ENCODE measurements at places on chromosomes 6 and 20.

- DNase-seq = no peak
Observed at GRCh38 chr20:42565235-42565995, 624.3 kb downstream of the PTPRT start.

GRCh38 chr6:49646130-49646824 is 9.6 kb upstream of the RHAG start:
- DNase-seq = no peak

DNA sequence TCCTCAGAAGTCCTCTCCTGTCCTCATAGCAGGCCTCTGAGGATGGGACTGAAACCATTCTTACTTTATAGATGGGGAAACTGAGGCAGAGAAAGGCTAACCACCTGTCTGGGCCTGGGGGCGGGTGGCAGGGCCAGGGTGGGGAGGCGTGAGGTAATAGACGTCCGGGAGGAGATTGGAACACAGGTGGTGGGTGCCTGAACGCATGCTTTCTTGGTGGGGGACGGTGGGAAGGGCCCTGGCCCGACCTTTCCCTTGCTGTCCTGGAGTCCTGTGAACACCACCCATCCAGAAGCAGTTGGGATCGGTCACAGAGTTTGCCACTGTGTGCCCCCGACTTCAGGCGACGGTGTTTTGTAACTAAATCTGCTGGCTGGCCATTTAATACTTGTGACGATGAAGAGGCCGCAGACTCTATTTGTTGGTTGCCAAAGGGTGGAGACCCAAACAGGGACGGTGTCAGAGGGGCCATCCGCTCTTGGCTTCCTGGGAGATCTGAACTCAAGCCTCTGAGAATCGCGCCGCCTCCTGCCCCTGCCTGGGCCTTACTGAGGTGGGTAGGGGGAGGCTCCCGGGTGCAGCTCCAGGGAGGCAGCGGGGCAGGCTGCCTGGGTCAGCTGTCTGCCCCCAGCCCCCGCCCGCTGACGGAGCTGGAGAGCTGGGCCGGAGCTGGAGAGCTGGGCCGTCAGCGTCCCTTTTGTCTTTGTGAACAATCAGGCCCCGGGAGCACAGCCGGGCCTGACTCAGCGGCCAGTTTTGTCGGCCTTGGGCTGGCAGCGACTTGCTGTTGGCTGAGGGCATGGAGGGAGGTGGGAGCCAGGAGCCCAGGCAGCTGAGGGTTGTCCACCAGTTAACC is 4.1 kb downstream of the RBM38 start:
- no peak for DNase-seq

- DNase-seq = no peak
Observed at GRCh38 chr20:46331611-46332361, 23.5 kb upstream of the CDH22 start.

DNA sequence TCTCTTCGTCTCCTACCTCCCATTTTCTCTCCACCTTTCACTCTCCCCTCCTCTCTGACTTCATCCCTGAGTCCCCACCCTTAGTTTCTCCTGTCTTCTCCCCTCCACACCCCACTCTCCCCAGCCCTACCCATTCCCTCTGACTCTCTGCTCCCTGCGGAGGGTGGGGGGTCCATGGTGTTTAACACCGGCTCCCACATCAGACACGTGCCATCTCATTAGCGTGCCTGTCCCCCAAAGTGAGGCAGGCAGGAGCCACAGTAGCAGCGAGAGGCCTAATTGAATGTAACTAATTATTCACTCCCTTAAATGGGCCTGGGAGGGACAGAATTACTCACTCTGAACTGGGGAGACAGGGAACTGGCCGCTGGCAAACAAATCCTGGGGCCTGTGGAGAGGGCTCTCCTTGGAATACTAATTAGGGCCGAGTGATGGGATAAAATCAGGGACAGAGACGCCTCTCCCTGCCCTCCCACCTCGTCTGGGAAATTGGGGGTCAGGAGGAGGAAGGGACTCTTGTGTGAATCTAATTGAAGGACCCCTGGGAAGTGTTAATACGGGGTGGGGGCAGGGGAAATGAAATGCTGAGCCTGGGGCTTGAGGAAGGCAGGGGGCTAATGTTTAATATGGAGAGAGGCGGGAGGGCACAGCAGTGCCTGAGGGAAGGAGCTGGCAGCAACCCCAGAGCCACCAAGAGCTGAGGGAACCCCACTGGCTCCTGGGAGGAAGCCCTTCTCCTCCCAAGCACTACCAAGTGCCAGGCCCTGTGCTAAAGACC is 17.9 kb downstream of the CD40 start:
- DNase-seq = no peak

DNA sequence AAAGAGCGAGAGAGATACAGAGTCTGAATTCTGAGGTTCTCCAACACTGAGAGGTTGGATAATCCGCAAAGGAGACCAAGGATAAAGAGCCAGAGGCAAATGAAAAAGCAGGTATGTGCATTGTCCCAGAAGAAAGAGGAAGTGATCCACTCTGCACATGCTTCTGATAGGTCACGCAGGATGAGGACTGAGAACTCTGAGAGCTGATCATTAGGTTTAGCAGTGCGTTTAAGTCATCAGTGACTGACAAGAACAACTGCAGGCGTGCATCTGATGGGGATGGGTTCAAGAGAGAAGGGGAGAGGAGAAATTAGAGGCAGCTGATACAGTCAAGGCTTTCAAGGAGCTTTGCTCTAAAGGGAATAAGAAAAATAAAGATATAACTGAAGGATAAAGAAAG is 301.2 kb upstream of the SGK1 start:
- no peak for DNase-seq

- DNase-seq = no peak
Observed at GRCh38 chr20:1632178-1632577, 12.4 kb upstream of the SIRPB1 start.

GRCh38 chr6:90764001-90764400 is 177.1 kb upstream of the MAP3K7 start:
- DNase-seq = peak; percentile 12

- DNase-seq = no peak
Observed at GRCh38 chr6:71268735-71269437, 19.7 kb upstream of the OGFRL1 start.

DNA sequence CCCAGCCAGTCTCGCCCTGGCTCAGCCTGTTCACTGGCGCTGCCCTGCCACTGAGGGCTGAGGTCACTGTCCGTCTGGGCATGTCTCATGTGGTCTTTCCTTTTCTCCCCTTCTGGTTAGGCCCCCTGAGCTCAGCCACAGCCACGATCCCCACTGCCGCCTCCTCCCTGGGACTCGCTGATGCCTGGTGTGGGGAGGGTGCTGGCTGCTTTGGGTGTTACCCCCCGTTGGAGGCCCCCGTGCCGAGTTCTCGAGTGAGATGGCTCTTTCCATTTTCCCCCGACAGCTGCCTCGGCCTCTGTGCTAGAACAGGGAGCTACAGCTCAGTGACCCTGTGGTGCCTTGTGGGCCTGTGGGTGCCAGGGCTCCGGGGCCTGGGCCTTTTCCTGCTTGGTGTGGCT is 14.9 kb upstream of the TCFL5 start:
- no peak for DNase-seq

- DNase-seq = no peak
Observed at GRCh38 chr6:136793363-136793762, 1.1 kb upstream of the MAP3K5 start.

- DNase-seq = peak; percentile 75
Observed at GRCh38 chr6:43687437-43688347, at the start of gene MRPS18A. TSS of gene MRPS18A (minus strand) at chr6:43687791. CDS start at chr6:43687779, 12 bp downstream.

- DNase-seq = no peak
Observed at GRCh38 chr6:71287926-71288227, 734 bp upstream of the OGFRL1 start.

GRCh38 chr6:144844596-144844995 is 559.5 kb downstream of the UTRN start:
- no peak for DNase-seq

GRCh38 chr6:56915832-56916231 is 39.1 kb upstream of the BEND6 start:
- no peak for DNase-seq

- no peak for DNase-seq
Observed at GRCh38 chr20:7015257-7015656, 247.8 kb downstream of the BMP2 start.

GRCh38 chr20:62344782-62345181 is 22.3 kb downstream of the LAMA5 start:
- DNase-seq = no peak

GRCh38 chr6:42896178-42896719 is 16.8 kb downstream of the RPL7L1 start:
- DNase-seq = no peak

GRCh38 chr20:35907017-35907701 is 47.1 kb downstream of the SCAND1 start:
- DNase-seq = no peak

- no peak for DNase-seq
Observed at GRCh38 chr6:142952614-142953013, 7.6 kb upstream of the HIVEP2 start.

DNA sequence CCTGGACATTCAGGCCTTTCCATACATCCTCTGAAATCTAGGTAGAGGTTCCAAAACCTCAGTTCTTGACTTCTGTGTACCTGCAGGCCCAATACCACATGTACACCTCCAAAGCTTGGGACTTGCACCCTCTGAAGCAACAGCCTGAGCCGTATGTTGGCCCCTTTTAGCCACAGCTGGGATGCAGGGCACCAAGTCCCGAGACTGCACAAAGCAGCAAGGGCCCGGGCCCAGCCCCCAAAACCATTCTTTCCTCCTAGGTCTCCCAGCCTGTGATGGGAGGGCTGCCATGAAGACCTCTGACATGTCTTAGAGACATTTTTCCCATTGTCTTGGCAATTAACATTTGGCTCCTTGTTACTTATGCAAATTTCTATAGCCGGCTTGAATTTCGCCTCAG is 107.4 kb upstream of the FRMD1 start:
- no peak for DNase-seq

GRCh38 chr6:79241228-79241627 is 6.7 kb upstream of the HMGN3 start:
- no peak for DNase-seq

DNA sequence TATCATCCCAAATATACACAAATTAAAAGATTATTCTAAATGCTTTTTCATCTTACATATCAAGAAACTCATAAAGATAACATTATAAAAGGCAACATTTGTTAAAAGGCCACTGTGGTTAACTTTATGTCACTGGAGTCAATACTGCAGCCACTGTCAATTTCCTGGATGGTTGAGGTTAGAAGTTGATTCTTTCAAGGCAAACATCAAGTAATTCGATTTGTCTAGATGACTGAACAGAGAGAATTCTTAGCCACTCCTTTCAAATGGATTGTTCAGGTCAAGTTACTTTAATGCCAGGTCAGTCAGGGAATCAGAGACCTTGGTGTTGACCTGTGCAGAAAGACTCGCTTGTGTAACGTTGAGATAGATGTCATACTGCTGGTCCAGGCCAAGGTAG is 44.4 kb upstream of the SIM1 start:
- DNase-seq = no peak

GRCh38 chr6:127477658-127478057 is 18.5 kb upstream of the KIAA0408 start:
- no peak for DNase-seq

- DNase-seq = no peak
Observed at GRCh38 chr20:58998656-58999055, 8.4 kb downstream of the CTSZ start.

- peak; percentile 61 for DNase-seq
Observed at GRCh38 chr20:54642864-54643667, 167.7 kb downstream of the DOK5 start.

DNA sequence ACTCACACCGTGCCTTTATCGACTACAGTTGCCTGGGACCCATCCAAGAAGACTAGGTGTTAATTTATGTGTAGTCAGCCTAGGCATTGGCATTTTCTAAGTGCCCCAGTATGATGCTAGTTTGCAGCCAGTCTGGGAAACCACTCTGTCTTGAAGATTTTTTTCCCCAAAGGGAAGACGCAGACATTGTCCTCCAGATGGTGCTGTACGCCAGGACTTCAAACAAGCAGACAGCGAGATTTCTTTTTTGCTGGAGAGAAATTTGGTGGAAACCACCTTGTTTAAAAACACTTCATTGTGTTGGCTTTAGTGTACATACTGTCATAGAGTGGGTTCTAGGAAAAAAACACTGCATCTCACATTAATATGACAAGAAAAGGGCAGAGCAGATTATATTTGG is 30.0 kb downstream of the ALDH5A1 start:
- peak; percentile 44 for DNase-seq

- no peak for DNase-seq
Observed at GRCh38 chr20:17036541-17036940, 190.3 kb upstream of the PCSK2 start.

GRCh38 chr6:123588546-123588895 is 48.2 kb downstream of the TRDN start:
- no peak for DNase-seq

DNA sequence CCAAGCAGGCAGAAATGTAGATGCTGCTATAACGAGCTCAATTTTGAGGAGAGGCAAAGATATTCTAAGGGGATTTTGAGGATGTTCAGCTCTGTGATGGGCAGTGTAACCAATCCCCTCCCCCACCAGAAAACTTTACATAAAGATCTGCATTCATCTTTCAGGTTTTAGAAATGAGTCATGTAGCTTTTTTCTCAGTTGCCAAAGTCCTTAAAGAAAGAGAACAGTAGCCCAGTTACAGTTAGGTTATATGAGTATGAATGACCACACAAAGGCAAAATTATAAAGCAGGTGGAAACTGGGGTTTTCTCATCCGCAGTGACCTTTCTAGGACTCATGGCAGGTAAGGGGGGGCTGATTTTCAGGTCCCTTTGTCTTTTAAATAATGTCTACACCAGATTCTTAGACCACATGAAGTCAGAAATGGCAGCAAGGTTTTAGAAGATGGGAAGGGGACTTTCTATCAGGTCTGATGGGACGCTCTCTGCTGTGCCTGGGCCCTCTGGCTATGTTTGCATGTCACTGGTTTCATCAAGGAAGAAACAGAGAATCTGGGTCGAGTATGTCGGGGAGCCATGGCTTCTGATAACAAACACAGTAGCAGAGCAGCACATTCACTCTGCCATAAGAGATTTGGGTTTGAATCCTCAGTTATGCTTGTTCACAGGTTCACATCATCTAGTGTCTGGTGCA is 94.7 kb downstream of the CLIC5 start:
- peak; percentile 37 for DNase-seq

- DNase-seq = peak; percentile 44
Observed at GRCh38 chr6:135869857-135870256, 18.4 kb downstream of the PDE7B start.

Measured in fibroblast of skin of back (primary cell).